ENCODE measurements at places on chromosomes 4 and X. TPM values are rescaled to one million over a fixed set of nuclear protein-coding genes. Genes with fewer than 3 reads are reported as not detected.

The NAA11 gene
- total RNA-seq, result not detected

DNA sequence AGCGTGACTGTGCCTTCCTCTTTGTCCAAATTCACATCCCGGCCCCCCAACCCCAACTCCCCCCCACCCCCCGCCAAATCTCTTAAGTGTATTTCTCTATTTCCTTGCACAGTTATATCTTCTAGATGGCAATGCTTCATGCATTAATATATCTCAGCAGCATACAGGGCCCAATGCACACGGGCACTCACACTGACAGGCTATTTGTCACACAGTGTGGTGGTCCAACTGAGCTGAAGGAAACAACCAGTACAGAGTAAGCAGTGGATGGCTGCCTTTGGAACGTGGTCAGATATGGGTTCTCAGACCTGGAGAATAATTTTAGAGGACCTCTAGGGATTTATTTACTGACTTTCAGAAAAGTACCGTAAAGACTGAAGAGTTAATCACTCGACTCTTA lies 681 bp downstream of the EXOC1 start:
- H3K4me3 ChIP-seq, result no peak overlapping the region
- H3K27ac ChIP-seq, result peak overlapping the region; percentile 83

DNA sequence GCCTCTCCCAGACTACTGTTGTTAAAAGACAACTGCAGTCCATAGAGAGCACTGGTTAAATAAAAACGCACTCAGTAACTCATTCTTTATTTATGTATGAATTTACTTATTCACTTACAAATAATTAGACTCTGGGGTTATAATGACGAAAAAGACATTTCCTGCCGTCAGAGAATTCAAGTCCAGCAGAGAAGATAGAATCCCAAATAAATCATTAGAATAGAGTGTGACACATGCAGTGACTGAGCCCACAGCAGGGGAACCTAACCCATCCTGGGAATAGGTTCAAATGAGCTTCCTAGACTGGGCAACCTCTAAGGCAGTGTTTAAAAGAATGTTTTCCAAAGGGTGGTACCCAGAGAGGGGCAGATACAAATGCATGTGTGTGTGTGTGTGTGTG lies 53.9 kb downstream of the FGFBP1 start:
- no peaks in the 10 kb centered on the region for H3K36me3 ChIP-seq
- H3K27ac ChIP-seq, result no peak overlapping the region
- DNase-seq, result no peak
- H3K4me3 ChIP-seq, result no peak overlapping the region

GRCh38 chr4:152221816-152222516 lies 313.9 kb downstream of the FBXW7 start:
- peaks cover 26% of the 10 kb centered on the region for H3K4me1 ChIP-seq
- no peak overlapping the region for H3K27ac ChIP-seq
- H3K4me3 ChIP-seq, result no peak overlapping the region
- DNase-seq, result no peak
- no peaks in the 10 kb centered on the region for H3K27me3 ChIP-seq

- no peak overlapping the region for H3K27ac ChIP-seq
- peaks cover 45% of the 10 kb centered on the region for H3K36me3 ChIP-seq
- no peaks in the 10 kb centered on the region for H3K27me3 ChIP-seq
- no peak overlapping the region for H3K4me3 ChIP-seq
- no peak for DNase-seq
Observed at GRCh38 chr4:113534711-113535110, 226.8 kb downstream of the CAMK2D start.

GRCh38 chr4:49036528-49036927 lies 50.5 kb downstream of the CWH43 start:
- no peaks in the 10 kb centered on the region for H3K36me3 ChIP-seq
- H3K27me3 ChIP-seq, result peaks cover 12% of the 10 kb centered on the region
- no peaks in the 10 kb centered on the region for H3K4me1 ChIP-seq
- DNase-seq, result no peak

DNA sequence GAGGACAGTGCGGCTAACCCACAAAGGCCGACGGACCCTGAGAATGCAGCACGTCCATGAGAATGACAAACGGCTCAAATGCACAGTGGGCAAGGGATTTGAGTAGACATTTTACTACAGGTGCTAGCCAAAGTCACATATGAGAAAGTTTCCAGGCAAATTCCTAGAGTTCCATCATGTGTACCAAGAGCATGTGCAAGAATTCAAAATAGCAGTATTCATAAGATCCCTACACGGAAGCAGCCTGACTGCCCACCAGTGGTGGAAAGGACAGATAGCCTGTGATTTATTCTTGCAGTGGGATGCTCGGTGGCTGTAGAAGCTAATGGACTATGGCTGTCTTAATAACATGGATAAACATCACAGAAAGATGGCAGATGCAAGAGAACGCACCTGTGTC lies 68.0 kb downstream of the RGS12 start:
- no peak overlapping the region for H3K4me3 ChIP-seq
- H3K27ac ChIP-seq, result no peak overlapping the region
- H3K36me3 ChIP-seq, result no peaks in the 10 kb centered on the region

GRCh38 chr4:166377578-166377977 lies 504.5 kb downstream of the TLL1 start:
- H3K4me1 ChIP-seq, result no peaks in the 10 kb centered on the region
- H3K27ac ChIP-seq, result no peak overlapping the region
- H3K4me3 ChIP-seq, result no peak overlapping the region
- H3K27me3 ChIP-seq, result no peaks in the 10 kb centered on the region

GRCh38 chr4:174069848-174070330 lies 213.6 kb downstream of the FBXO8 start:
- DNase-seq, result no peak
- H3K27me3 ChIP-seq, result peaks cover 16% of the 10 kb centered on the region
- H3K4me3 ChIP-seq, result no peak overlapping the region
- H3K27ac ChIP-seq, result no peak overlapping the region

DNA sequence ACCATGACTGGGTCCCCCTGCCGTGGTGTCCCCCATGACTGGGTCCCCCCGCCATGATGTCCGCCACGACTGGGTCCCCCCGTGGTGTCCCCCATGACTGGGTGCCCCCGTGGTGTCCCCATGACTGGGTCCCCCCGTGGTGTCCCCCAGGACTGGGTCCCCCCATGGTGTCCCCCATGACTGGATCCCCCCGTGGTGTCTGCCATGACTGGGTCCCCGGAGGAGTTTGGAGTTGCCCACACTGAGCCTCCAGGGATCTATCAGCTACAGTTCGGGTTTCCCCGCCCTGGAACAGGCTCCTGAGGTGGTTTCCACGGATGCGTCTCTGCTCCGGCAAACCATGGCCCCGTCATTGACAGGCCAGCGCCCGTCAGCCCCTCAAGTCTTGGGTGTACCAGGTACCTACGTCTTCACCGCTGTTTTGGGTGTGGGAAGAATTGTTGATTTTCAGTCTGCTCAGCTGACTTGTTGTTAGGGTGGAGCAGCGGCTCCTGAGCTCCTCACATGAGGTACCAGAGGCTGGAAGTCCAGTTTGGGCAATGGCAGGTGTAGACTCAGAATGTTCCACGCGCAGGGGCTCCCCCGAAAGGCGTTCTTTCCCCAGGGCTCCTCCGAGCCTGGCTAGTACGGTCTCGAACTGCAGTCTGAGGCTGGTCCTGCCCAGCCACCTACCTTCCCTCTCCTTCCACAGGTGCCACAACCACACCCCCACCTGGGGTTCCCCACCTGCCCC lies 8.3 kb upstream of the PDE6B start:
- H3K36me3 ChIP-seq, result no peaks in the 10 kb centered on the region
- DNase-seq, result no peak
- H3K4me3 ChIP-seq, result no peak overlapping the region
- H3K4me1 ChIP-seq, result no peaks in the 10 kb centered on the region

Data from activated CD4-positive, alpha-beta T cell treated with anti-CD3 and anti-CD28 coated beads for 36 hours (primary cell).